ENCODE measurements at places on chromosomes 3 and 15.

GRCh38 chr3:169618894-169619792 is 44.4 kb downstream of the MECOM start:
- peak; percentile 32 for DNase-seq

DNA sequence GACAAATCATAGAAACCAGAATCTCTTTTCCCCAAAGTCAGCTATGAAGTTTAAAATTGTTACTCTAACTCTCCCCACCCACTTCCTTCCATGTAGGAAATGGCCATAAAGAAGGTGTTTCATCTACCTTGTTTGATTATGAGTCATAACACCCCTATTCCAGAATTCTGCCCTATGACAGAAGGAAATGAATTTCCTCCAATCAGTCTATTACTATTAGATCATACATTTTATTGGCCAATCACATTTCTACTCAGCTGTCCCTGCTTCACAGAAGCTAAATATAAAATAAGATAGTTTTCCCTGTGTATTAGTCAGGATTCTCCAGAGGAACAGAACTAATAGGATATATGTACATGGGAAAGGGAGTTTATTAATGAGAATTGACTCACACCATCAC is 102.1 kb downstream of the TGFBR2 start:
- no peak for DNase-seq

- DNase-seq: no peak
Measured at GRCh38 chr3:69299344-69299743, 86.5 kb downstream of the FRMD4B start.

DNA sequence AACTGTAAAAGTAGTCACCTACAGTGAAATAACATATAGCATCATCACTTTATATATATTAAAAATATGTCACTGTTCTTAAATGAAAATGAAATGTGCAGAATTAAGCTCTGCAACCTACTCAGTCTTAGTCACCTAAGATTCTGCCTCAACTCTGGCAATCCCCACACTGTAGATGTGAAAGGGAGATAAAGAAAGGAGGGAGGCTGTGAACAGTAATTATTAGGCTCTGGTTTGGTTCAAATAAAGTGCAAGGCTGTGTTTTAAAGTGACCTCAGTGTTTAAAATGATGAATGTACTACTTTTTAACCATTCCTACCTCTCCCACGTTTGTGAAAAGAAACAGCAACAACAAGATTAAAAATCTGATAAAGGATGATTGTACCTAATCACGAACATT is 72.2 kb downstream of the ATP8B4 start:
- DNase-seq: no peak

DNA sequence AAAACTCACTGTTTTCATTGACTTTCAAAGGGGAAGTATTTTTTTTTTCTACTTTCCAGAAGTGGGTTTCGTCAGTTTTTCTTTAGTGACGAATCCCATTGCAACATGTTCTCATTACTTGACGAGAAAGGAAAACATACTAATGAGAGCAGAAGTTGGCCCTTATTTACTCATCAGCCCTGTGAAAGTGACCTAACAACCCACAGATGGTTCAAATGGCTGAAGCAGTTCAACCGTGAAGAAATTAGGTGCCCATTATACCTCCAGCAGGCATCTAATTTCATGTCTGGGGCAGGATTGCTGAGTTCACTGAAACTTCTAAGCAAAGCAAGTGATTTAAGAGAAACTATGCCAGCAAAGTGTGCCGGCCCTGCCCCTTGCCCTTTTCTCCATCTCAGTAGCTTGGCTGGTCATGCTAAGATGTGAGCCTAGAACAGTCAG is 9.0 kb downstream of the AQP9 start:
- DNase-seq: peak; percentile 20

GRCh38 chr15:75042730-75043508 is 19.5 kb downstream of the PPCDC start:
- DNase-seq: peak; percentile 60

- DNase-seq: no peak
Measured at GRCh38 chr3:19226479-19226878, 78.2 kb downstream of the KCNH8 start.

DNA sequence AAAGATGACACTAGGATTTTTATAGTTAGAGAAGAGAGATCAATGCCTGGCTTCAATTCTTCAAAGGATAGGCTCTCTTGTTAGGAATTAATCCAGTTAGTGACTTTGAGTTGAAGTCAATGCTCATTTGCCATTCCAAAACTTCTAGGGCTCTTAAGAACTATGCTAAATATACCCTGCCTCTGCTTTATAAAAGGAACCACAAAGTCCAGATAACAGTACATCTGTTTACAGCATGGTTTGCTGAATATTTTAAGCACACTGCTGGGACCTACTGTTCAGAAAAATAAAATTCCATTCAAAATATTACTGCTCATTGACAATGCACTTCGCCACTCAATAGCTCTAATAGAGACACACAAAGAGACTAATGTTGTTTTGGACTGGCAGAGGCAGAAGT is 786.6 kb upstream of the DPPA4 start:
- DNase-seq: no peak

GRCh38 chr15:51982770-51983103 is 11.2 kb upstream of the LEO1 start:
- DNase-seq: no peak

DNA sequence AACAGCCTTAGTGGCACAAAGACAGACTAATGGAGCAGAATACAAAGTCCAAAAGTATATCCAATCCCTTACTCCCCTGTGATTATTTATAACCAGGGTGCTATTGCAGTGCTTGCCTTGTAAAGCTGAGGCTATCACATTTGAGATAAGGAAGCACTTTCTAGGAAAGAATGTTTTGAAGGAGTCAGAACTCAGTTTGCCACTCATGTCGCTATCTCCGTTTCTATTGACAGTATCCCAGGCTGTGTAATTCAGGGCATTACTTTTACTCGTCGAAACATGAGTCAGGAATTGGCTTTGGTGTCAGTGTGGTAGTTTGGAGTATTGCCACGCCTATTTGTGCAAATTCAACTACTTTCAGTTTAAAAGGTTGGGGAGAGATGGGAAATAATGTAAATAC is 78.4 kb downstream of the FBXL2 start:
- DNase-seq: no peak

DNA sequence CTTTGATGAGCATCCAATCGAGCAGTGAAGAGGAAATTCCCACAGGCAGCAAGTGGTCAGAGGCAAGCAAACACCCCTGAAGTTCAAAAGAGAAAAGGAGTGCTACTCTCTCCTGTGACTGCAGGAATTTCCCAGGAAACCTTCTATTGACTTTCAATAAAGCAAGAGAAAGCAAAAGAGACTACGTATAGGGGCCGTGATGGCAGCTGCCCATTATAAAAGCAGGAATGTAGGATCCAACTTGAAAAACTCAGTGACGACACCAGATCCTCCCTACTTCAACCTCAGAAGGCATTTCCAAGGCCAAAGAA is 53.1 kb upstream of the IP6K2 start:
- DNase-seq: no peak

- no peak for DNase-seq
Measured at GRCh38 chr3:133940536-133940935, 44.9 kb upstream of the RAB6B start.

DNA sequence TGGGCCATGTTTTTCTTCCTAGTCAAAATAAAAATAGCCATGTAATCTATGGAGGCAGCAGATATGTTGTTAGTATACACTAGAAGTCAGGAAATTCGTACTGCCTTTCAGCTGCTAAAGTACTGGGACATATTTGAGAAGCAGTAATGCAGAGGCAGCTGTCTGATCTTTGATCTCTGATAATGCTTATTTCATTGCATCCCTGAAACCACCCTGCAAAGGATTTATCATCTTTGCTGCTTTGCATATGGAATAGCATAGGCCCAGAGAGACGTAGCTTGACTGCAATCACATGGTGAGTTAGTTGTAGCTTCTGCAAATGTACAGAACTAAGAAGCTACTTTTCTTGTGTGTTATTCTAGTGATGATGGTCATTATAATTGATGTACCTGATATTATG is 52.4 kb downstream of the RBM6 start:
- DNase-seq: no peak

DNA sequence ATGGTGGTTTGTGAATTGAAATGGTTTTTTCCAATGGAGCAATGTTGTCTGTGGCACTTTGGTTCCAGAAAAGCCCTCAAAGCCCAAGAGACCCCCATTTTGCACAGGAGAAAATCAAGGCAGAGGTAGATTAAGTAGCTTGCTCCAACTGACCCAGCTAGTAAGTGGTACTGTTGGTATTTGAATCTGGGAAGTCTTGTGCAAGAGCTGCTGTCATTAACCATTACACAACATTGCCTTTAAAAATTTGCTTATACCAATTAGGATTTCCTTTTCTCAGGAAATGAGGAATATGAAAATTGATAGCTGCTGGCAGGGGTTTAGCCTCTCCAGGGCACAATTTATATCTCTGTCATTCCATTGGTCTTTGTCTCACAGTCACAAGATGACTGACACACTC is 102.4 kb upstream of the UBE3A start:
- DNase-seq: no peak

Data from iPS-NIHi11 (cell line).